ENCODE measurements at places on chromosomes 4 and X.

DNA sequence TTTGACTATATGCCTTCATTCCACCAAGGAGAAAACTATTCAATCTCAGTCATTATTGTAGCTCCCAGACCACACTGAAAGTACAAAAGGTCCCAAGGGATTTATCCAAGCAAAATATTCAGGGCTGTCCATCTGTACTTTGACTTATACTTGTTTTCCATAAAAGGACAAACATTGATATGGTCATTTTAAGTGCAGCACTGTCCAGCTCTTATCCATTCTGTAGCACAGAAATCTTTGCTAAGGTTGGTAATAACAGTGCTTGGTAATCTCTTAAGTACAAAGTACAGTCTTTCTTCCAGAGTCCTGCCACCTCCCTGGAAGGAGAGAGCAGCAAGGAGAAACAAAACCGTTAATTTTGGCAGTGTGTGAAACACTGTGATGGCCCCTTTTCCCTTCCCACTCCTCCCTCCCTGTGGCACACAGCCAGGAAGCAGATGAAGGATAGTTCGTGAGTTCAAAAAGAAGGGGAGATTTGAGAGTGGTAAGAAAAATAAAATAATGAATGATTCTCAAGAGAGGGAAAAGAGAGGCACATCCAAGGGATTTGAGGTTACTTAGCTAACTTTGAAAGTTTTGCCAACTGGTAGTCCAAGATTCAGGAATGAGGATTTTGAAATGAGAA is 6.8 kb upstream of the CXCL2 start:
- DNase-seq: no peak

GRCh38 chr4:82957045-82957444 is 53.6 kb downstream of the LIN54 start:
- no peak for DNase-seq

- no peak for DNase-seq
Observed at GRCh38 chr4:653080-653821, 20.8 kb downstream of the ATP5ME start.

DNA sequence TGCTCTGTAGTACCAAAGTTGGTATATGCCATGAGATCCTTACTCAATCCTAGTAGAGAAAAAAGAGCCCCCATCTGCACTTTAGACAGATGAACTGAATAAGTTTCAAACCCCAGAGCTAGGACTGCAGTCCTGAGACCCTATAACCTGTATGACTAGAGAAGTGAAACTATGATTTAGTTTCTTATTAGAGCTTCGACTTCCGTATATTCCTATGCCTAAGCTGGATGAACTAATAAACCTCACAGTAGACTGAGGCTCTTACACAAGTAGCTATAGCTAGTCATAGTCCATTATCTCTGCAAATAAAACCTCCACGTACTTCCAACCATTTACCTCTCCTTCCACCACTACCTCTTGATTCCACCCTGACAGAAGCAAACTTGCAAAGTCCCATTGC is 6.3 kb upstream of the OTUD4 start:
- no peak for DNase-seq

DNA sequence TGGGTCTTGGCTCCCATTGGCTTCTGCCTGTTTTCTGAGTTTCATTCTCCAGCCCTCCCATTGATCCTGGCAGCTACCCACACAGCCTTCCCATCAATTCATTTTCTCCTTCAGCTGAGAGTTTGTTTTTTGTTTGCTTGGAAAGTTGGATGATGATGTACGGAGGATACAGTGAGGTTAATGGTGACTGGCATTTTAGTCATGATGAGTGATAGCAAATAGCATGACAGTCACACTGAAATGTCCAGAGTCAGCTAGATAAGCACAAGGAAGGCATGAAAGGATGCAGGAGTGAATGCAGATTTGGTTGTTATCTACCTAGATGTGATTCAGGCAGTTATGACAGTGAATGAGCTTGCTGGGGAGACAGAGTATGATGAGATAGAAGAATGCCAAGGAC is 30.6 kb upstream of the LCORL start:
- no peak for DNase-seq

DNA sequence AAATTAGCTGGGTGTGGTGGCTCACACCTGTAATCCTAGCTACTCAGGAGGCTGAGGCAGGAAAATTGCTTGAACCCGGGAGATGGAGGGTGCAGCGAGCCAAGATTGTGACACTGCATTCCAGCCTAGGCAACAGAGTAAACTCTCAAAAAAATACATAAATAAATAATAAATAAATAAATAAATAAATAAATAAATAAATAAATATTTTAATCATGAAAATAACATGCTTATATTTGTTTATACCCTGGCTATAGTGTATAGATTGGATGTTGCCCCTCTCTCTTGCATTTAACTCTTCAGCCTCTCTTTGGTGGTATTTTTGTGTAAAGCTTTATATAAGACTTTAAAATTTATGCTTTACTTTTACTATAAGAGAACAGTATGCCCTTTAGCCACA is 51.8 kb downstream of the KCNIP4 start:
- DNase-seq: no peak

DNA sequence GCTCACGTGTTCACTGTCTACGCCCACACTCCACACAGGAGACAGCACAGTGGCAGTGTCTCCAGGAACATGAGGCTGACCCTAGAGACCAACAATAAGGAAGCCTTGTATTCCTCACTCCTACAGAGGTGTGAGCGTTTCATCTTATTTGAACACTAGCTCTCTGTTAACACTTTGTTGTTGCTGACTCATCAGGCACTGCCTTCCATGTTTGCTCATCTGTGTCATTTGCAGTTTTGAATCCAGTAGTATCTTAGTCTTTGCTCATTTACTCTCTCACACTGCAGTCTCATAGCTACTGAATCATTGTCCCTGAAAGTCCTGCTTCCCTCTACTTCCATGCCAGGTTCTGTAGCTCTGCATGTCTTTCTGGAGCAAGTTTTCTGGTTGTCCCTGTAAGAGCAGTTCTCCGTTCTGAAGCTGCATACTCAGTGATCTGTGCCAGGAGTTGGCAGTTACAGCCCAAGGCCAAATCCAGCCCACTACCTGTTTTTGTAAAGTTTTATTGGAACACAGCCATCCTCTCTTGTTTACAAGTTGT is 80.3 kb upstream of the DCLK2 start:
- DNase-seq: peak; percentile 11

DNA sequence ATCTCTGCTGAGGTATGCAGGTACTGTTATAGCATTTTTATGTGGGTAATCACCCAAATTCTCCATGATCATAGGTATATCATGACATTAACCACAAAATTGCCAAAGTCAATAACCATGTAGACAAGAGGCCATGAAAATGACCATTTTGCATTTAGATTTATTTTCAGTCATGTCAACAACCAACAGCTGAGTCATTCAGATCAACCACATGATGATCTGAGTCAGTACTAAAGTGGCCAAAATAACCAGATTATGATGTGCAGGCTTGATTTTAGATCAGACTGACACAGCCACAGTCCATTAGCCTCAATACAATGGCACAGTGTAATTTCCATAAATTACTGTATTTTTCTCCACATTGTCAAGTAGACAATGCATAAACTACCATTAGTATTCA is 240.5 kb downstream of the GRIA3 start:
- no peak for DNase-seq

- DNase-seq: no peak
Observed at GRCh38 chr4:81412946-81413495, 58.7 kb downstream of the RASGEF1B start.

DNA sequence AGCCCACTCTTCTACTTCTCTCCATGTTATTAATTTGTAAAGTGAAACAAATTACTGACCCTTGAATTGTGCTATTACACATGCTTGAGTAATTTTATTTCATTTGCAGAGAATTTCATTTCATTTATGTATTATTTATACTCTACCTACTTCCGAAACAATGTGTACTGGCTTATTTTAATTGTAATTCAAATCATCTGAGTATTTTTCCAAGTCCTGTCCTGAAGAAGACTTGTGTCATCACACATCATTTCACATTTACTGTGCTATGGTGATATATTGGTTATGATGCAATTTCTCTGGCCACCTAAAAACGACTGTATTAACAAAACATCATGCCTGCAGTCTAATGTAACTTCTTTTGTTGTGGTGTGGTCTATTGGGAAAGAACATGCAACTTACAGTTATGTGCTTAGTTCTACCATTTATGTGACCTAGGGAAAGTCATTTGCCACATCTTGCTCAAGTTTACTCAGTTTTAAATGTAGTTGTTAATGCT is 384.5 kb downstream of the RPA4 start:
- no peak for DNase-seq

GRCh38 chr4:128649575-128650205 is 159.8 kb upstream of the JADE1 start:
- no peak for DNase-seq

DNA sequence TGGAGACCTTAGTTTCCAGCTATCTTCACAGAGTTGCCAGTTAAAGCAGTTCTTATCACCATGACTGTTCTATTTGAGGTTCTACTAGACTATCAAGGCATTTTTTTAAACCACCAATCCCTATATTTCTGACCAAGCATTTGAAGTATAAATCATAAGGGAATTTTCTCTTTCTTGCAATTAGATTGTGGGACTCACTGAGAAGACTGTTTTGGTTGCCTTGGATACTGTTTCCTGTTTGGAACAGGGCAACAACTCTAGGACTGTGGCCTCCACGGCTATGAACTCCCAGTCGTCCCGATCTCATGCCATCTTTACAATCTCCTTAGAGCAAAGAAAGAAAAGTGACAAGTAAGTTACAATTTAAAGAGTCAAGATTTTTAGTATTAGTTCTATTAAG is 11.8 kb downstream of the KIF4A start:
- DNase-seq: no peak

GRCh38 chr4:4854649-4855295 is 4.7 kb upstream of the MSX1 start:
- no peak for DNase-seq

- DNase-seq: no peak
Observed at GRCh38 chr4:182918791-182919302, 1.7 kb upstream of the DCTD start.

GRCh38 chrX:6678313-6678712 is 143.4 kb upstream of the VCX3A start:
- DNase-seq: peak; percentile 78

GRCh38 chrX:41526271-41526670 is 79.1 kb downstream of the NYX start:
- DNase-seq: no peak

- DNase-seq: no peak
Observed at GRCh38 chrX:147550217-147550616, 361.5 kb upstream of the FMR1 start.

GRCh38 chr4:112005027-112005426 is 140.2 kb upstream of the FAM241A start:
- DNase-seq: no peak

GRCh38 chr4:113524096-113524495 is 237.4 kb downstream of the CAMK2D start:
- DNase-seq: no peak

- DNase-seq: no peak
Observed at GRCh38 chrX:31340587-31340986, 268.7 kb upstream of the FTHL17 start.

- DNase-seq: no peak
Observed at GRCh38 chrX:71543316-71543715, 10.4 kb downstream of the OGT start.

- no peak for DNase-seq
Observed at GRCh38 chr4:29311247-29311646, 1408.9 kb upstream of the PCDH7 start.

DNA sequence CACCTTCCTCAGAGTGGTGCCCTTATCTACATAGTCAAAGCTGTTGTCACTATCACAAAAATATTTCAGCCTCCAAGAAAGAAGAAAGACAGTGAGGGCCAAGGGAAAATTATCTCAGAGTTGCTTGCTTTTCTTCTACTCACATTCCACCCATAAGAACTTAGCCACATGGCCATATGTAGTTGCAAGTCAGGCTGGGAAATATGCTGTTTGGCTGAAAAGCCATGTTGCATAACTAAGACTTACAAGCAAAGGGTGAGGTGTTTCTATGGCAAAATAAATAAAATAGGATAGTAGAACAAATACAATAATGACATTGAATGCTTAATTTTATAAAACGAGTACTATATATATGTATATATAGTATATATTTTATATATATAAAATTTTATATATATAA is 365.9 kb upstream of the PABPC4L start:
- no peak for DNase-seq

- peak; percentile 36 for DNase-seq
Observed at GRCh38 chr4:46389301-46389775, 590 bp downstream of the GABRA2 start.

DNA sequence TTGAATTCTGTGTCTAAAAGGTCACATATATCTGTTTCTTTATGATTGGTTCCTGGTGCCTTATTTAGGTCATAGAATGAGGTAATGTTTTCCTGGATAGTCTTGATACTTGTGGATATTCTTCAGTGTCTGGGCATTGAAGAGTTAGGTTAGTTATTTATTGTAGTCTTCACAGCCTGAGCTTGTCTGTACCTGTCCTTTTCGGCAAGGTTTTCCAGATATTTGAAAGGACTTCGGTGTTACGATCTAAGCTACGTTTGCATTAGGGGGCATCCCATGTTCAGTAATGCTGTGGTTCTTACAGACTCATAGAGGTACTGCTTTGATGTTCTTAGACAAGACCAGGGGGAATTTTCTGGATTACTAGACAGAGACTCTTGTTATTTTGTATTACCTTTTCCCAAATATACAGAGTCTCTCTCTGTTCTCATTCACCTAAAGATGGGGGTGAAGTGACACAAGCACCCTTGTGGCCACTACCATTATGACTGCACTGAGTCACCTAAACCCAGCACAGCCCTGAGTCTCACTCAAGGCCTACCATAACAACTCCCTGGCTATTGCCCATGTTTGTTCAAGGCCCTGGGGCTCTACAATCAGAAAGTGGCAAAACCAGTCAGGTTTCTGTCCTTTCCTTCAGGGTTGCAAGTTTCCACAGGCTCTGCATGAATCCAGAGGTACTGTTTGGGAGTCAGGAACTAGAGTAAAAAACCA is 30.1 kb upstream of the CYSLTR1 start:
- no peak for DNase-seq

- no peak for DNase-seq
Observed at GRCh38 chrX:50805276-50805675, 8.7 kb downstream of the SHROOM4 start.

DNA sequence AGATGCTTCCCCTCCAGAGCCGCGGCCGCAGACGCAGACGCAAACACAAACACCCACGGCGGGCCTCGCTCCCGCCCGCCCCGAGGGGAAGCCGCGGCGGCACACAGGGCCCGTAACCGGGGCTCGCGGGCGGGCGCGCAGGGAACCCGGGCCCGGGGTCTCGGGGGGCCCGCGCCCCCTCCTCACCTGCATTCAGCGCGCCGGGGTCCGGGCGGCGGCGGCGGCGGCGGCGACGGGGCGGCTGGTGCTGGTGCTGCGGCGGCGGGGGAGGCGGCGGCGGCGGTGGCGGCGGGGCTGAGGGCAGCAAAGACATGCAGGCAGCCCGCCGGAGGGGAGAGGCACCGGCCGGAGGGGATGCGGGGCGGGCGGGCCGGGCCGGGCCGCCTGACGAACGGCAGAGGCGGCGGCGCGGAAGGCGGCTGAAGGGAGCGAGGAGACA is 255 bp upstream of the CNOT6L start:
- DNase-seq: no peak

Measured in NCI-H510A treated with DMSO at 0.1 percent for 48 hours (cell line).